NCI-H187 (cell line): ENCODE measurements at places on chromosomes 4 and X.

DNA sequence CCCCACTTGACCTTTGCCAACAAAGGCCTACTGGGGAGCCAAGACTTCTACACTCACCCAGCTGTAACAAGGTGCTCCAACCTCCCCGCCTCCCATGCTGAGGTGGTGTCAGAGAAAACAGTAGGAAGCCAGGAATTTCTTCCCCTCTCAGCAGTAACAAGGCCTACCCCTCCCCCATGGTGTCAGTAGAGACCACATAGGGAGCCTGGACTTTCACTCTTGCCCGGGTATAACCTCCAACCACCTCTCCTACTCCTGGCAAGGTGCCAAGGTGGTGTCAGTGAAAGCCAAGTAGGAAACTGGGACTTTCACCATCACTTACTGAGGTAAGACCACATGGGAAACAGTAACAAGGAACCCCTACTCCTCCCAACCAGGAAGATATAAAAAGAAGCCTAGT lies 93.1 kb downstream of the SLC16A2 start:
- DNase-seq, result no peak

- DNase-seq, result peak; percentile 31
Observed at GRCh38 chr4:140149846-140150635, 3.9 kb downstream of the MAML3 start.

- DNase-seq, result no peak
Observed at GRCh38 chr4:166143227-166143626, 270.2 kb downstream of the TLL1 start.

- DNase-seq, result no peak
Observed at GRCh38 chrX:64169988-64170387, 35.5 kb downstream of the AMER1 start.

DNA sequence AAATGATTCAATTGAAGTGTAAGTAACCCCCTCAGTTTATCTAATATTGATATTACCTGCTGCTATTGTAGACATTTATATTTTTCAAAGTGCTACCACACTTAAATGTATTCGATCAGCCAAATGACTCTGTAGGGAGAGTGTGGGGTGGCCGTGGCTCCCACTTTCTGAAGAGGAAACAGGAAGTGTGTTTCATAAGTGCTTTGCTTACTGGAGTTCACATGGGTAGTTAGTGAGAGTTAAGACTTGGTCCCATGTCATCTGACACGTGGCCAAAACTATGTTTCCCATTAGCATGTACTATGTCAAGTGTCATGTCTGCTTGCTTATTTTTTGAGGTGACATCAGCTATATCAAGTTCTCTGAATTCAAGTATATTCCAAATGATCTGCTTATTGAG lies 308.1 kb upstream of the GATB start:
- no peak for DNase-seq

GRCh38 chr4:16722416-16722815 lies 176.0 kb downstream of the LDB2 start:
- no peak for DNase-seq

- no peak for DNase-seq
Observed at GRCh38 chrX:116384406-116384954, 51.9 kb upstream of the SLC6A14 start.
